ENCODE measurements at places on chromosomes 1 and 21.

DNA sequence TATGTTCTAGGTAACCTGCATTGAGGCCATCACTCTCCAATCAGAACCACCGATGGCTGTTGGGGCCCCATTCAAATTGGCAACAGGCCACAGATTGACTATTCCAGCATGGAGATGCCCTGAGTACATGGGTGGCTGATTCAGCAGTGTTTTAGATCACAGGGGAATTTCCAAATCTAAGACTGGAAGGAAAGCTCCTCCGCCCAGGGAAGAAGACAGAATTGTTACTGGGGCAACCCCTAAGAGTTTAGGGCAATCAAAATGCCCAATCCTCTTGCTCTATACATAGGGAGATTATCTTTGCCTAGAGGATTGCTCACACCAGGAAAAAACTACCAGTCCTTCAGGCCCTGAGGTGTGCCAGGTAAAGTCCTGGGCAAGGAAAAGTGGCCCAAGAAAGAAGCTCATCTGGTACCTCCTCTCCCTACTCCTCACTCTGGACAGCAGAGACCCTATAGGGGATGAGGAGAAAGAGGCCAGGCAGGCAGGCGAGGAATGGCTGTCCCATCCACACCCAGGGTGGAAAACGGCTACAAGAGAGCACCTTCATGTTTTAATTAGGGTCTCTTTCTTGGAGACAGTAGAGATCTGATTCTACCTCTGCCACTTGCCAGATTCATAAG, 5.8 kb downstream of the S100A8 start:
- DNase-seq, result no peak

GRCh38 chr1:192158181-192158580, at the start of gene RGS18:
Gene RGS18, plus strand, starts transcription at chr1:192158462. Its CDS starts 176 bp downstream, at chr1:192158638.
- no peak for DNase-seq

DNA sequence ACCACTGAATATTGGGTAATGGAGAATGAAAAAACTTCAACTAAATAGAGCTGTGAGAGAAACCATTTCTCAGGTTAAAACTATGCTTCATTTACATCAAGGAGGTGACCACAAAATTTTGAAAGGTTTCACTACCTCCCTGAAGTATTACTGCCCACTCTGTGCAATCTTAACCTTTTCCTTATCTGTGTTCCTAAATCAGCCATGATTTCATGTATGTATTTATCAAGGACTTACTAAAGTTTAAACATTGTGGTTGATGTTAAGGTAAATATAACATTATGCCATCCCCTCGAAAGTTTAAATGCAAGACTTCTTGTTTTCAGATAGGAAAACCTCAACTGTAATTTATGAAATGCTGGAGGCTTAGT, 84.4 kb downstream of the CLEC20A start:
- DNase-seq, result no peak

DNA sequence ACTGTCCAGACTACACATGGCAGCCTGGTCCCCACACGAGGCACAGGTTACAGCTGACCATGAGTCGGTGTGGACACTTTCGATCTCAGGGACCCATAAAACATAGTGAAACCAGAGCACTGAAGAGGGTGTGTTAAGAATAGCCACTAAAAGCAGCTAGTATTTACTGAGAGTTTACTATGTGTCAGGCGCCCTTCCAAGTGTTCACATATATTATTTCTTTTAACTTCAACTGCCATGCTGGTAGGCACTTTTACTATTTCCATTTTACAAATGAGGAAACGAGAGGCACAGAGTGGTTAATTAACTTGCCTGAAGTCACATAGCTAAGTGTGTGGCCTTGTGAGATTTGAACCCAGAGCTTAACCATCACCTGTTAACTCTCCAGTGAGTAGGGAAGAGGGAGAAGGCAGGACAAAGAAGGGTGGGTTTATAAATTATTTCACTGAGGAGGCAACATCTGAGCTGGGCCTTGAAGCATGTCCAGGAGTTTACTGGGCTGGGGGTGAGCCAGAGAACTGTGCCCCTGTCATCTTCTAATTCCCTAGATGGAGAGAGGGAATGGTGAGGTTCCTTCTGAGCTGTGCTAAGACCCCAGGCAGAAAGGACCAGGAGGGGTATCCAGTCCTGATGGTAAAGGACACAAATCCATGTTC, 20.7 kb downstream of the ABCA4 start:
- DNase-seq, result no peak

DNA sequence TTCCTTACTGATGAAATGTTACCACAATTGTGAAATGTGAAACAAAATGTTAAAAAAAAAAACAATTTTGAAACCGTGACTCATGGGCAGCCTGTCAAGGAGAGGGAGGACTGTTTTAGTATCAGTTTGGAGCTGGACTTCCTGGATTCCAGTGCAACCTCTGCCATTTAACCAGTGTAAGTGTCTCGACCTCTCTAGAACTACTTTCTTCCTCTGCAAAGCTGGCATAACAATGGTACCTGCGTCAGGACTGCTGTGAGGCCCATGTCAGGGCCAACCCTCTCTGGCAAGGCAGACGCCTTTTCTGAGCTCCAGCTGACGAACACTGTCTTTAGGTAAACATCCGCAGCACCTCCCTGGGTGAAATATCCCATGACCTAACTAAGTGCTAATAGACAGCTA, 20.9 kb downstream of the URB1 start:
- DNase-seq, result peak; percentile 87

- DNase-seq, result no peak
Observed at GRCh38 chr21:39650801-39651200, 38.1 kb downstream of the B3GALT5 start.
